ENCODE measurements at places on chromosomes 6 and 20.

- no peak for DNase-seq
Observed at GRCh38 chr6:22437665-22438064, 131.7 kb upstream of the HDGFL1 start.

GRCh38 chr6:10163203-10163962 lies 251.5 kb downstream of the TFAP2A start:
- DNase-seq = no peak

GRCh38 chr6:50936277-50936681 lies 117.6 kb downstream of the TFAP2B start:
- DNase-seq = no peak

DNA sequence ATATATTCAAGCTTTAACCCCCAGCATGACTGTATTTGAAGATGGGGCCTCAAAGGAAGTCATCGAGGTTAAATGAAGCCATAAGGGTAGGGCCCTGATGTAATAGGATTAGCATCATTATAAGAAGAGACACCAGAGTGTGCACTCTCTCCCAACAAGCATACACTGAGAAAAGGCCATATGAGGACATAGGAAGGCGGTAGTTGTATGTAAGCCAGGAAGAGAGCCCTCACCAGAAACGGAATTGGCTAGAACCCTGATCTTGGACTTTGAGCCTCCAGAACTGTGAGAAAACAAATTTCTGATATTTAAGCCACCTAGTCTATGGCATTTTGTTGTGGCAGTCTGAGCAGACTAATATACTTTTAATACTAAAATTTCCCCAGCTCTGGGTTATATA lies 150.1 kb upstream of the STXBP5 start:
- no peak for DNase-seq

GRCh38 chr6:55448451-55448850 lies 121.2 kb downstream of the GFRAL start:
- no peak for DNase-seq

DNA sequence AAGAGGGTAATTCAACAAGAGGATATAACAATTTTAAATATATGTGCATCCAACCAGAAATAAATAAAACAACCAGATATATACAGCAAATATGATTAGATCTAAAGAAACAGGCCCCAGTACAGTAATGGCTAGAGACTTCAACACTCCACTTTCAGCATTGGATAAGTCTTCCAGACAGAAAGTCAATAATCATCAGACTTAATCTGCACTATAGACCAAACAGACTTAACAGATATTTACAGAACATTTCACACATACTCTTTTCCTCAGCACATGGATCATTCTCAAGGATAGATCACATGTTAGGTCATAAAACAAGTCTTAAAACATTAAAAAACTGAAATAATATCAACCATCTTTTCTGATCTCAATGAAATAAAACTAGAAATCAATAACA lies 62.7 kb upstream of the MTRF1L start:
- DNase-seq = no peak

- no peak for DNase-seq
Observed at GRCh38 chr6:132135409-132135808, 184.2 kb upstream of the CCN2 start.

- no peak for DNase-seq
Observed at GRCh38 chr20:43364001-43364400, 93.7 kb upstream of the SRSF6 start.

DNA sequence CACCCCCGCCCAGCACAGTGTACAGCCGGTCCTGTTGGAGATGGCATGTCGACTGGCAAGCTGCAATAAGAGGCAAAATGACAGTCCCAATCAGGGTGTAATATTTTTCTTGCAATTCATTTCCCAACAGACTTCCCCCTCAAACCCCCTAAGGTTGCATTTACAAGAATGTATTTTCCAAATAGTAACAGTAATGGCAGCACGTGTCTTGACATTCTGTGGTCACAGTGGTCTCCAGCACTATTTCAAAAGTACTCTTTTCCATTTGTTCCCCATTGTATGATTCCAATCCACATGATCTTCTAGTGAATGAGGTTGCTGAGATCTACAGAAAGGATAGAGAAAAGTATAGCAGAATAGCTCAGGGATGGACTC lies 97.8 kb upstream of the CARMIL1 start:
- DNase-seq = no peak

- peak; percentile 58 for DNase-seq
Observed at GRCh38 chr20:38426006-38426897, 8.9 kb downstream of the SNHG17 start.

GRCh38 chr6:101001607-101002006 lies 120.5 kb upstream of the ASCC3 start:
- DNase-seq = no peak

GRCh38 chr6:43735642-43736199 lies 34.3 kb upstream of the VEGFA start:
- DNase-seq = no peak
